ENCODE measurements at places on chromosomes 5 and 9.

- DNase-seq: no peak
These were observed 72.0 kb upstream of the ENTREP1 start for GRCh38 chr9:69253057-69253456.

- DNase-seq: no peak
These were observed 4.4 kb downstream of the IL9 start for GRCh38 chr5:135891268-135891667.

- DNase-seq: no peak
These were observed 32.3 kb downstream of the GALNT12 start for GRCh38 chr9:98839724-98840123.

DNA sequence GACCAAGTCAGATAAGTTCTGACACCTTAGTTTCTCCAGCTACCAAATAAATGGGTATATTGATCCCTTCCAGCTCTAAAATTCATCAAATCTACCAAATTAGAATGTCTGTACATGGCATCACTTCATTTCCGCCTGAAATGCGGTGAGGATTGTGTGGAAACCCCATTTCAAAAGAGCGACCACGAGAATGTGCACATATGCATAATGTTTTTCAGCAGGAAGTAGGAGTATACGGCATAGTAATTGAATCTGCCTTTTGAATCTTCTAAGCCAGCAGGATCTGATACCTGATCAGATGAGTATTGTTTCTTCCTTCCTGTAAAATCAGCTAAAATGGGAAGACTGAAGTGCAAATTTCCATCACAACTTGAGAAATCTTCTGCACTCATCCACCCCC lies 418.6 kb downstream of the TMEM38B start:
- DNase-seq: no peak

DNA sequence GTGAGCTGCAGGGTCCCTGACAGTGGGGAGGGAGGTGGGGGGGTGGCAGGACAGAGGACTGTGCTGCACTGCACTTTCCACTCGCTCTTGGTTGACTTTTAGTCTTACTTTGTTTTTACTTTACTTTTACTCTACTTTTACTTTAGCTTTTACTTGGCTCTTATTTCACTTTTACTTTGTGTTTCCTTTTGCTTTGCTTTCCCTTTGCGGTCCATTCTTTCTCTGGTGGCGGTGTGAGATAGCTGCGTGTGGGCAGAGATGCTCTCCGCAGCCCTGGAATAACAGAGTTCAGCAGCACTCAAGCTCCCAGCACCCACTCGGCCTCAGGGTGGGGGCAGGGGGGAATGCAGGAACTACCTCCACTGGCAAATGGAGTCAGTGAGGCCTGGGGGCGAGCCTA lies 4.7 kb downstream of the AK8 start:
- DNase-seq: no peak

DNA sequence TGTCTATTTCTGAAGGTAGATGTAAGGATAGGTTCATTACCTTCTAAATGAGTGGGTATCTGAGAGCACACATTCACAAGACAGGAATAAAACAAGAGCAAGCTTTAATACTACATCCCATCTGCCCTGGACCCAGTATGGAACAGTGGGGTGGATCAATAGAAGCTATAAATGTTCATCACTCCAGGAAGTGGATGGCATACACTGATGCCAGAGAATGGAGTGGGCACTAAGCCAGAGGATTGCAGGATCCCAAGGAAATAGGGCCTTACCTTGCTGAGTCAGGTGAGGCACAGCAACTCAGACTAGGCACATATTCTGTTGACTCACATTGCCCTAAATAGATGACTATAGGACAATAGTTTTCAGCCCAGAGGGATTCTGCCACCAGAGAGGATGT lies 21.3 kb upstream of the COX7C start:
- no peak for DNase-seq

DNA sequence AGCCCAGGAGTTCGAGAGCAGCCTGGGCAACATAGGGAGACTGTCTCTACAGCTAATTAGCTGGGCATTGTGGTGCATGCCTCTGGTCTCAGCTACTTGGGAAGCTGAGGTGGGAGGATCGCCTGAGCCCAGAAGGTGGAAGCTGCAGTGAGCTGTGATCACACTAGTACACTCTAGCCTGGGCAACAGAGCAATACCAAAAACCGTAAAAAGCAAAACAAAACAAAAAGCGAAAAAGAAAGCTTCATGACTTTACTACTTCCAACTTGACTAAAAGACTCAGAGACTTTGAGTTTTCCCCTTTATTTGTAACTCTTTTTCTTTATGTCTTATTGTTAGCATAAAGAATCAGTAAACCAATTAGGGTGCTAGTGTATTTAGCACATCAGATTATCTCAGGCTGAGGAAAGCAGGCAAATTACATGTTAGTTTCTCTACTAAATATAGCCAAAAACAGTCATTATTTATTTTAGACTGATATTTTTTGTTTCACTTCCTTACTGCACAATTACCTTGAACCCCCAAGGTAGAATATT lies 5.4 kb downstream of the RAD17 start:
- no peak for DNase-seq

DNA sequence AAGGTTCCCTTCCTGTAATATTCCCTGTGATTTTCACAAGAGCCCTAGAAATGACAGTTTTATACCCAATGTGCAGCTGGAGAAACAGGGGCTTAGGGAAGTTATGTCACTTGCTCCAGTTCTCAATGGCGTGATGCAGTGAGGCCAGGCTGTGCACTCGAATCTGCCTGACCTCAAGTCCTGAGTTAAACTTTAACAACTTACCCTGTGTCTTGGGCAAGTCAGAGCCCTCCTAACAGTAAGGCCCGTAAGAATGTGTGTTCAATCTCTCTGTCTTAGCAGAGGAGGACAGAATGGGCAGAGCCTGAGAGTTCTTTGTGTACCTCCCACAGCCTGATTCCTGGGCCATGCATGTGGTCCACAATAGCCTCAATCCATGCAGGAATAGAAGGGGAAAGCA lies 181.1 kb downstream of the TRIM32 start:
- no peak for DNase-seq

GRCh38 chr9:34663303-34663605 lies 797 bp upstream of the CCL27 start:
- no peak for DNase-seq
